ENCODE measurements at places on chromosomes 3 and 15. TPM values are rescaled to one million over a fixed set of nuclear protein-coding genes. Genes with fewer than 3 reads are reported as not detected.

The CHDH gene
- 1.4 TPM for total RNA-seq

The SLC12A1 gene
- 0.16 TPM for total RNA-seq

The IL17RE gene
- not detected for total RNA-seq

DNA sequence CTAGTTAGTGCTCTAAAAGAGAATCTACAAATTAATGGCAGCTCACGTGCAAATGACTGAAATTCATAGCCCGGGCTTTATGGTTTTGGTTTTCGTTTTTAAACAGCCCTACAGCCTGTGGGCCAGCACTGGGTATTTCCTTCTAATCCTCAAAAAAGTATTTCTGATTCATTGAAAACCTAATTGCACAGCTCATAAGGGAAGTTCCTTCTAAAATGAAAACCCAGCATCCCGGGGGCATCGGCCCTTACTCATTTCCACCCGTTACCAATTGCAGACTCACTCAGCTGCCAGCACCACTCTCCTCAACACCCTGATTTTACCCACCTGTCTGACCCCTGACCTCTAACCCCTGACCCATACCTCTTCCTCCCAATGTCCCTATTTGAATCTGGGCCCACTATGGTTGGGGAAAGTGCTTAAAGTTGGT, 59.5 kb upstream of the ZNF148 start:
- DNase-seq = no peak

DNA sequence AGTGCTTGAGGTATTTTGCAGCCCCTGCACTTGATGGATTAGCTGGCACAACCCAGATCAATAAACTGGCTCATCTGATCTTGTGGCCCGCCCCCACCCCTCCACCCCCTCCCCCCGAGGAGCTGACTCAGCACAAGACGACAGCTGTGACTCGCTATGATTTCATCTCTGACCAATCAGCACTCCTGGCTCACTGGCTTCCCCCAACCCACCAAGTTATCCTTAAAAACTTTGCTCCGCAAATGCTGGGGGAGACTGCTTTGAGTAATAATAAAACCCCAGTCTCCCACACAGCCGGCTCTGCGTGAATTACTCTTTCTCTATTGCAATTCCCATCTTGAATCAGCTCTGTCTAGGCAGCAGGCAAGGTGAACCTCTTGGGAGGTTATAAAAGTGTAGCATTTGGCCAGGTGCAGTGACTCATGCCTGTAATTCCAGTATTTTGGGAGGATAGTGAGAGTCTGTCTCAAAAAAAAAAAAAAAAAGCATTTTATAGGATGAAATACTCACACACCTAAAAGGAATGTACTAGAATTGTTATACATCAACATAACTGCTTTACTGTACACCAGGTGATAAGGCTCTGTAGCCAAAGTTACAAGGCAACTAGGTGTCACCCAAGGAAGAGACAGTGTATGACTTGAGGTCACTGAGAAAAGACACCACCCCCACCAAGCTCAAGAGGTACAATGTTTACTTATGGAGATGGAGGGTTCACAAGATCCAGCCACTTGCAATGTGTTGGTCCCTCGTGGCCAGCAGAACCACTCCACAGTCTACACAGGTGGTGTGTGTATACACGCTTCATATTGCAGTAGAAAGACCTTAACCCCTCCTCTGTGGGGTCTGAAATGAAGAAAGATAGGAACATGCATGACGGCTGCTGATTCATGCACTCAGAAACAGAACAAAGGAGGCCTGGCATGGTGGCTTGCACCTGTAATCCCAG, 8.6 kb downstream of the ZNF445 start:
- no peak for DNase-seq

All from occipital lobe (tissue), 3 donors.